ENCODE measurements at places on chromosomes 3 and 15.

DNA sequence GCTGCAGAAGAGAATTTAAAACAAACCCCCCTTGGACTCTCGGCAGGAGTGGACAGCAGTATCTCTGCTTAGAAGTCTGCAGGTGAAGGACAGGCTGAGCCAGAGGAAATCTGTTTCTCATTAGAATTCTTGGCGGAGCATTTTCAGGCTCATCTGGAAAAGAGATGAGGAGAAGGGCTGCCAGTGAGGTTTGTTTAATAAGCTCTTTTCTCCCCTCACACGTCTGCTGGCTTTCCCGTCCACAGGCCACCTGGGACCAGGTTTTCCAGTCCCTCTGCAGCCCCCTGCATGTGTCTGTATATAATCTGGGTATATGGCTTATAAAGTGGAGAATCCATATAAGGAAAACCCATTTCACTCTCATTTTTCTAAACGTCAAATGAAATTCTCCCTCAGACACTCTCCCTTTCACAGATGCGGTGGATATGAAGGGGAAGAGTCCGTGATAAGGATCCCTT, 155.4 kb upstream of the TPM1 start:
- DNase-seq: no peak

- DNase-seq: no peak
These were observed 129.8 kb upstream of the CTDSPL start for GRCh38 chr3:37731895-37732294.

GRCh38 chr3:112357930-112358780, 25.2 kb downstream of the CD200 start:
- no peak for DNase-seq

DNA sequence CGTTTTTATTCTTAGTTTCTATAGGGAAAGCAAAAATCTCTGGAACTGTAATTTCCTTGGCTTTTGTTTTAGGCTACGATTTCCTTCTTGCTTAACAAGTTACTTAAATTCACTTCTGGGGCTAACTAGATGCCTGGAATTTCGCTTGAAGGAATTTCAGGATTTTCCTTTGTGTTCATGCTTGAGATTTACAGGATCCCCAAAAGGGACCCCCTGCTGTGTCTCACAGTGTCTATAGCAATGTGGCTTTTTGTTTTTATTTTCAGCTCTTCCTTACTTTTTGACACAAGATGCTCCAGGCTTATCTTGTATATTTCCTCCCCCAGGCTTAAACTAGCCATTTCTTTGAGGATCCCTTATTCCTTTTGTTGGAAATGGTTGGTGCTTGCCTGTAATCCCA, 95.5 kb upstream of the DPPA4 start:
- DNase-seq: no peak

- DNase-seq: no peak
These were observed 471.1 kb downstream of the SHQ1 start for GRCh38 chr3:72376956-72377710.

All from T1000 (cell line).